ENCODE measurements at places on chromosomes 11 and 22.

DNA sequence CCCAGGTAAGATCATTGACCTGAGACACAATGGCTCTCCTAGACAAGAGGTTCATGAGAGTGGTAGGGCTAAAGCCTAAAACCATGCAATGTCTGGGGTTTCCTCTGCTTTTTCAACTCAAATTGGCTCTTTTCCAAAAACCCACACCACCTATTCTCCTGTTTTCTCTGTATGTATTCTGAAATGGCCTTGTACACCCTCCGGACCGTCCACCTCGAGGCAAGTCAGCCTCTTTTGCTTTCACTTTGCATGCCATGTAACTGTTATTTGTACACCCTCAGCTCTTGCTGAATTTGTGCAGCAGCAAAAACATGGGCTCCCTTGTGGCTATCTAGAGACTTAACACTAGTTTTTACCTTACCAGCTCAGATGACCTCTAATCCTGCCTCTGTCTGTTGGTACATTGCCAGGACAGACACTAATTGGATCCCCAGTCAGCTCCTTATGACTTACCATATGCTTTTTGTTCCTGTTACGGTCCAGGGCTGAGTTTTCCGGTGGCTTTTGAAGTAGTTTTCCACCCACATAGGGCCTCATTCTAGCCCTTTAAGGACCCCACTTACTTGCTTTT is 288.0 kb downstream of the SBF2 start:
- no peak for DNase-seq

DNA sequence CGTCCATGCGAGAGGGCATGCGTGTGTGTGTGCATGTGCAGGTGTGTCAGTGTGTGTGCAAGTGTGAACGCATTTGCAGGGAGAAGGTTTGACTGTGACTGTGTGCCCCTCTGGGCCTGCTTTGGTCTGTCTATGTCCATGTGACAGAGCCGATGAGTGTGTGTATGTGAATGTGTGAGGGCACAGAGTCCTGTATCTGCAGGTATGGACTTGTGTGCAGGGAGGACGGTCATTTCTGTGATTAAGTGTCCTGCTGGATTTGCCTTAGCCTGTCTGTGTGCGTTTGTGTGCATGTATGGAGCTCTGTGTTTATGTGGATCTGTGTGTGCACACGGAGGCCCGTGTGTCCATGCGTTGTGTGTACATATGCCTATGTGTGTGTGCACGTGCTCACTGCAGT is 5.4 kb downstream of the EMID1 start:
- no peak for DNase-seq

- DNase-seq, result no peak
These were observed 4.5 kb downstream of the INPP5J start for GRCh38 chr22:31127181-31127772.

DNA sequence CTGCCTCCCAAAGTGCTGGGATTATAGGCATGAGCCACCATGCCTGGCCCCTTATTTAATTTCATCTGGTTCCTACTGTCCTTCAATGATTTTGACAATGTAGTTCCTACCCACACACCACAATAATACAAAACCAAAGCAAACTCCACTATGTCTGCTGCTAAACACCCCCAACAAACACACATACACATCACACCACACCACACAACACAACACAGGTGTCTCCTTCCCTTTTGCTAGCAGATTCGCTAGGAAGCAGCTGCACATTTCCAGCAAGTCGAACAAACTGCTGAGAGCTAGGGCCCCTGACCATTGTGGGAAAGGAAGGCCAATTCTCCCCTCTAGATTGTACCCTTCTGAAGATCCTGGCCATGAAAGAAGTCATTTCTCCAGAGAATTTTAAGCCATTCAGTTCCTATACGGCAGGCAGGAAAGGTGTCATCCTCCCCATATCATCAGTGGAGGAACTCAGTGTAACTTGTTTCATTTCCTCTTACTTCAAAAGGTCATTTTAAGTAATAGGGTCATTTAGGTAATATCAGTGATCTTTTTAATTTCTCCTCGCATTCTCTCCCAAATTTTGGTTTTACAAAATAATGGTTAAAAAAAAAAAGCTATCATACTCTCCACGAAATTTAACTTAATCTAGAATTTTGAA is 18.5 kb downstream of the NUMA1 start:
- DNase-seq, result no peak

DNA sequence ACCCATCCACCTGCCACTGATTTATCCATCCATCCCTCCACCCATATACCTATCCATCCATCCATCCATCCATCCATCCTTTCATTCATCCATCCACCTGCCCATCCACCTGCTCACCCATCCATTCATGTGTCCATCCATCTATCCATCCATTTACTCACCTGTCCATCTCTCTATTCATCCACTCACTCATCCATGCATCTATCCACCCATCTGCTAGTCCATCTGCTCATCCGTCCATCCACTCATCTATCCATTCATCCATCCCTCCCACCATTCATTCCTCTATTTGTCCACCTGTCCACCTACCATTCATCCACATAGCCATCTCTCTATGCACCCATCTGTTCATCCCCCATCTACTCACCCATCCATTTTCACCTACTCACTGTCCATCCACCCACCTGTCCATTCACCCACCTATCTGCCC is 48.6 kb upstream of the CCDC188 start:
- no peak for DNase-seq

- DNase-seq, result no peak
These were observed 381.8 kb downstream of the TBC1D22A start for GRCh38 chr22:47144076-47144765.

- no peak for DNase-seq
These were observed 12.1 kb upstream of the OMP start for GRCh38 chr11:77090373-77091111.

GRCh38 chr11:61418136-61418535 is 11.6 kb downstream of the CPSF7 start:
- no peak for DNase-seq

- no peak for DNase-seq
These were observed 8.8 kb downstream of the NPTXR start for GRCh38 chr22:38834991-38835390.

- DNase-seq, result no peak
These were observed 46.9 kb downstream of the PAX6 start for GRCh38 chr11:31764261-31764660.

DNA sequence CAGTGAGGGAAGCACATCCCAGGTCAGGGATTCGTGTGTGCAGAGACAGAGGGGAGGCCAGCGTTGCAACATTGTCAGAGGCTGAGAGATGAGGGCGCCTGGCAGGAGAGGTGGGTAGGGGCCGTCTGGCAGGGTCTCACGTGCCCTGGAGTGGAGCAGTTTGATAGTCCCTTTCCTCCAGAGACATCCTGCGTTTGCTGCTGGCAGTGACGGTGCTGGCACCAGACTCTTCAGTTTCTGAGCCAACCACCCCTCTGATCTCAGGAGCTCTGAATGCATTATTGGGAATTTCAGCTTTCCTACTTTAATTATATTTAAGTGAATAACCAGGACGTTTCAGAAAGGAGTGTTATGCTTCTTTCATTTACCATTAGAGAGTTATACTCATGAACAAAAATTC is 136.5 kb downstream of the WNT7B start:
- DNase-seq, result no peak

- DNase-seq, result no peak
These were observed 4.1 kb downstream of the NPTXR start for GRCh38 chr22:38839686-38840085.

DNA sequence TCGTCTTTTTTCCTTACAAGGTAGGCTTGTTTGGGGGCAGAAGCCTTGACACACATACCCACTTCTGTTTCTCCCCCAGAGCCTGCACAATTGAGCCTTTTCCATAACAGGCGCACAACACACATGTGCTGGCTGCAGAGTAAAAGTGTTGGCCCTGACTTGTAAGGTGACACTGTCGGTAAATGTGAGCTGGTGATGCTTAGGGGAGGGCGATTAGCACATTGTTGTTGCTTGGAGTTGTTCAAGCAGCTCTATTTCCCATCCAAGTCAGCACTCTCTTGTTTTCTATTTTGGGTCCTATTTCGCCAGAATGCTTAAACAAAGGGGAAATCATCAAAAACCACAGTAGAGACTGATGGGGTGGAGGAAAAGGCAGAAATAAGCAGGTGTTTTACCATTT is 51.9 kb upstream of the PTPRJ start:
- DNase-seq, result no peak

DNA sequence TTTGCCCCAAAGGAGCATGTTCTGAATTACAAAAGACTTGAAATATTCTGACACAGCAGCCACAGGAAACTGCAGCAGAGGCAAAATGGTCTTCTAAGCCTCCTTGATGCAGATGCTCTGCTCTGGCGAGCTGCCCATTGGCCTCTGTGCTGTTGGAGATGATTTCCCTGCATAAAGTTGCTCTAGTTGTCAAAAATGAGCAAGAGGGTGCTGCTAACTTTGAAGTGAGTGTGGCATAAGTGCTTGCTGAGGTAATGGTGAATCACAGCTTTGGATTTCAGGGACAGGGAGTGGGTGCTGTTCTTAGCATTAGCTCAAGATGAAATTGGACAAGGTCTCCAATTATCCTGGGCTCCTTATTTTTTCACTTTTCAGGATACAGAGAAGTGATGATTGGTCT is 435.4 kb downstream of the TMEM135 start:
- peak; percentile 96 for DNase-seq

- no peak for DNase-seq
These were observed 10.0 kb upstream of the RELT start for GRCh38 chr11:73366265-73366610.

DNA sequence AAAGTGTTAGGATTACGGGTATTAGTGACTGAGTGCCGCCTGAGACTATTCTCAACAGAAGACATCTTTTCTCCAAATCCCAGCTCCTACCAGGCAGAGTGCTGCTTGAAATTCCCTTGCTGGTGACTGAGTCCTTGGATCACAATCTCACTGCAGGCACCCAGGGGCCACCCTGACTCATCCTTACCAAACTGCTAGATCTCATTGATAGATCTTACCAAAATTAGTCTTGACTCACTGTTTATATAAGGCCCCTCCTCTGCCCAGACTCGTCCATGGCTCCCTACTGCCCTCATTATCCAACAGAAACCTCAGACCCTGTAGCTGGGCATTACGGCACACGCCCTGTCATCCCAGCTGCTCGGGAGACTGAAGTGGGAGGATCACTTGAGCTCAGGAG is 14.7 kb downstream of the TBC1D10A start:
- peak; percentile 55 for DNase-seq

DNA sequence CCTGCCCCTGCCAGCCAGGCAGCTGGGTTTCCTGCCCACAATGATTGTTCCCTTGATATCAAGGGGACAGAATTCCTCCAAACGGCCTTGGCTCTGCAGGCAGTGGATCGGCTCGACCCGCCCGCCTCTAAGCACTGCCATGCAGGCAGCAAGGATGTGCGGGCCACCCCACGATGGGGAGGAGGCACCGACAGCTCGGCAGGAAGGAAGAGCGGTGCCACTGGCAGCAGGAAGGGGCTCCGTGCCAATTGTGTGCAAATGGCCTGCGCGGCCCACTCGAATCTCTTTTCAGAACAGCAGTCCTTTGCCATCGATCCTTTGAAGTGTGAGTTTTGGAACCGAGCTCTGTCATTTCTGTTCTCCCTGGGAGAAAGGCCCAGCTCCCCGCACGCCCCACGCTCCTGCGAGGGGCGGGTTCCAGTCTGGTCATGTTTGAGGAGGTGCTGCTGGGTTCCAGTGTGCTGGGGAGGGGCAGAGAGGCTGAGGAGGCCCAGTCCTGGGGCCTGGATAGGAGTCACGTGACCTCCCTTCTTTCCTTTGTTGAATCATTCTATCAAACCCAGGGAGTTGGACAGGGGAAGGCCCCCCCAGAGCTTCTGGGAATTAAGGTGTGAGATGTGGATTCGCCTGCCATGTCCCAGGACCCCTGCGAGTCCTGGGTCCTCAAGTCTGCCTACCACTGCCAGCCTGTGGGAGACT is 406.0 kb downstream of the CTTN start:
- no peak for DNase-seq

DNA sequence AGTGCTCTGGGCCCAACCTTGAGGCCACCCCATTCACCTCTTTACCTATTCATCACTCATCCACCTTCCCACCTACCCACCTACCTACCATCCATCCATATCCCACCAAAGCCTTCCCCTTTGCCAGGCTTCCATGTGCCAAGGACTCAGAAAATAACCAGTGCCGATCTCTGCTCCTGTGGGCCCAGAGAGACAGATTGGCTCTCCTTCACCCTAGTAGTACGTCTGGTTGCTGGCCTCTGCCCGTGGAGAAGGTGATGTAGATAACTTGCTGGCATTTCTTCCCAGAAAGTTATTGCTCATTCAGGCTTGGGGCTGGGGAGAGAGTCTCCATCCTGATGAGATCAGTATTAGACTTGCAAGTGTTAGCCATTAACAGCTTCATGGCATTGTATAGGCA is 45.2 kb downstream of the NEU3 start:
- DNase-seq, result no peak

DNA sequence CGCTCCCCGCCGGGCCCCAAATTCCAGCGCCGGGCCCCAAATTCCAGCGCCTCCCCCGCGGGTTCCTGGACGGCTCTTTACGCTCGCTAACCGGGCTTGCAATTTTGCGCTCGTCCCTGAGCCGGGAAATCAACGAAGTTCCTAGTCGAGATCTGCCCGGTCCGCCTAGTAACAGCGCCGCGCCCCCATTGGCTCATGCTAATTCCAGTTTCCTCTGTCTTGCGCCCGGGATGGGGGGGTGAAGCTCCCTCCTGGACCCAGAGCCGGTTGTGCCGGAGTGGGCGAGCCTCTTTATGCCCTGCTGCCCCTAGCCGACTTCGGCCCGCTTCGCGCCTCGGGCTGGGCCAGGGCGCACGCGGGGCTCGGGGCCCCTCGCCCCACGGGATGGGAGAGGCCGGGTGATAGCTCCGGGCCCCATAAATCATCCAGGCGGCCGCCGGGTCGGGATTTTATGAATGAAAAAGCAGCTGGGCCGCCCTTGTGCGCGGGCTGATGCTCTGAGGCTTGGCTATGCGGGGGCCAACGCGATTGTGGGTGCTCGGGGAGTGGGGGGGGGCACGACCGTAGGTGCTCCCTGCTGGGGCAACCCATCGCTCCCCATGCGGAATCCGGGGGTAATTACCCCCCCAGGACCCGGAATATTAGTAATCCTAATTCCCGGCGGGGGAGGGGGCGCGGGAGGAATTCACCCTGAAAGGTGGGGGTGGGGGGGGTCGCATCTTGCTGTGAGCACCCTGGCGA is 1.8 kb upstream of the CCND1 start:
- DNase-seq, result peak; percentile 97

GRCh38 chr22:24205438-24206195 is 24.3 kb downstream of the SUSD2 start:
- DNase-seq, result no peak

GRCh38 chr11:41404109-41404508 is 55.3 kb downstream of the LRRC4C start:
- DNase-seq, result no peak

All from fibroblast of skin of abdomen (primary cell).